ENCODE measurements at places on chromosomes 7 and 10.
A peak's percentile ranks its signal among the peaks of the same experiment; 100 is the strongest.

DNA sequence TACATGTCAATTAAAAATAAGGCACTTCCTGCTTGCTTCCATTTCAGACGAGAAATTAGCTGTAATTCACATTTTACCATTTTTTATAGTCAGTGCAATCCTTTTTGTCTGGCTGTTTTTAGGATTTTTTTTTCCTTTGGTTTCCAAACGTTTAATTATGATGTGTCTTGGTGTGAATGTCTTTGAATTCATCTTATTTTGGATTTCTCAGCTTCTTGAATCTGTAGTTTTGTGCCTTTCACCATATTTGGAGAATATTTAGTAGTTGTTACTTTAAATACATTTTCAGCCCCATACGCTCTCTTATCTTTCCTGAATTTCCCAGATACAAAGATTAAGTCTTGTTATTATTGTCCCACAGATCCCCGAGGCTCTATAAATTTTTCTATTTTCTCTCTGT, 2.4 kb upstream of the SCART1 start:
- no peaks in the 10 kb centered on the region for H3K27me3 ChIP-seq
- no peak overlapping the region for H3K4me3 ChIP-seq
- DNase-seq: no peak
- H3K36me3 ChIP-seq: no peaks in the 10 kb centered on the region
- no peaks in the 10 kb centered on the region for H3K4me1 ChIP-seq

DNA sequence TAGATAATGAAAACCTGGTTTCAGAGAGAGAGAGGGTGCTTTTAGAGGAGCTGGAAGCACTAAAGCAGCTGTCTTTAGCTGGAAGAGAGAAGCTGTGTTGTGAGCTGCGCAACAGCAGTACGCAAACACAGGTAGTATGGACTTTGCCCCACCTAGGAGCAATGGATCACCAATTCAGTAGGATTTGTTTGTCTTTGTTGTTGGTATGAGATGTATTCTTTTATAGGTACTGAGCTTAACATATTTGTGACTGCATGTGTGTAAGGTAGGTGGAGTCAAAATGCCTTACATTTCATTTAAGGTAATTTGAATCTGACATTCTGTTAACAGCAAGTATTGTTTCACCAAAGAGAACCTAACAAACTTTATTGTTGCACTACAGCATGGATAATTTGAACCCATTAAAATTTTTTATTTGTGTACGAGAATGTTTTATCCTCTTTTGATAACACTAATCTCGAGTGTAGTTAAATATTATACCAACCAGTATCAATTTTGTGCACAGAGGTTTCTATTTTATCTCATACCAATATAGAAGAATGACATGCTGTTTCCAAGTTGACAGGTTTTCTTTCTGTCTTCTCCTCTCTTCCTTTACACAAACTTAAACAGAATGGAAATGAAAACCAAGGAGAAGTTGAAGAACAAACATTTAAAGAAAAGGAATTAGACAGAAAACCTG, 92.1 kb downstream of the CYP51A1 start:
- DNase-seq: no peak
- H3K4me1 ChIP-seq: no peaks in the 10 kb centered on the region
- H3K27ac ChIP-seq: no peak overlapping the region
- H3K36me3 ChIP-seq: peaks cover 6% of the 10 kb centered on the region

GRCh38 chr10:46226900-46227558, 59.8 kb upstream of the ANTXRL start:
- no peak overlapping the region for H3K4me3 ChIP-seq
- peaks cover 26% of the 10 kb centered on the region for H3K27me3 ChIP-seq
- DNase-seq: no peak
- H3K27ac ChIP-seq: no peak overlapping the region

DNA sequence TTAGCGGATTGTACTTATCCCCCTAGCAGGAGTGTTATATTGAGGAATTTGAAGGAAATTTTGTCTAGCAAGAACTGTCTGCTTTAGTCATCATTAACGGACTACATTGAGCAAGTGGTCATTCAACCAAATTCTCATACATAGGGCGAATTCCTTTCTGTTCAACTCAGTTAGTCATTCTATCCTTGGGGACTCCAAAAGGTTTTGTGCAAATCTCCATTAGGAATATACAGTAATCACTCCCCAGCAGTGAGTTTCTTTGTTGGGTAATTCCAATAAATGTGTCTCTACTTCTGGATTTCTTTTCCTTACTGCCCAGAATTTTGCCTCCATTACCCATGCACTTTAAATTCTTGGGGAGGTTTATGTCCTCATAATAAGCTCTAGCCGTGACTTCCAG, 51.1 kb downstream of the EPDR1 start:
- H3K4me1 ChIP-seq: no peaks in the 10 kb centered on the region
- no peaks in the 10 kb centered on the region for H3K27me3 ChIP-seq
- no peaks in the 10 kb centered on the region for H3K36me3 ChIP-seq
- no peak overlapping the region for H3K4me3 ChIP-seq

GRCh38 chr7:41747961-41748360, 45.1 kb upstream of the INHBA start:
- H3K27ac ChIP-seq: no peak overlapping the region
- DNase-seq: no peak
- H3K4me1 ChIP-seq: no peaks in the 10 kb centered on the region
- H3K36me3 ChIP-seq: no peaks in the 10 kb centered on the region

DNA sequence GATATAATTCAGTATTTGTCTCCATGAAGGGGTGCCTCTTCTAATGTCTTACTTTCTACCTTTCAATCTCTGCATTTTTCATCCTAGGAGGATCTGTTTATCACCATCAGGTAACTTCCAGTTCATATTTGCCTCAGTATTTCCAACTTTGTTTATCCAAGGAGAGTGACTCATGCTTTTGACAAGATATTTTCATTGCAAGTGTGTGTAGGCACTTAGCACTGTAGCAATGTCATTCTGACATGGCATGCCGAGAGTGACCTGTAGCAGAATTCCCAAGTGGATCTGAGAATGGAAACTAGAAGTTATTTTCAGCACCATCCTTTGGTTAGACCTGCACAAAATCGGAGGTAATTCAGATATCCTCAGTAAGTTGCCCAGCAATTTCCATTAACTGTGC, 129.9 kb downstream of the INHBA start:
- no peaks in the 10 kb centered on the region for H3K27me3 ChIP-seq
- DNase-seq: peak; percentile 74
- no peaks in the 10 kb centered on the region for H3K4me1 ChIP-seq
- no peak overlapping the region for H3K27ac ChIP-seq

DNA sequence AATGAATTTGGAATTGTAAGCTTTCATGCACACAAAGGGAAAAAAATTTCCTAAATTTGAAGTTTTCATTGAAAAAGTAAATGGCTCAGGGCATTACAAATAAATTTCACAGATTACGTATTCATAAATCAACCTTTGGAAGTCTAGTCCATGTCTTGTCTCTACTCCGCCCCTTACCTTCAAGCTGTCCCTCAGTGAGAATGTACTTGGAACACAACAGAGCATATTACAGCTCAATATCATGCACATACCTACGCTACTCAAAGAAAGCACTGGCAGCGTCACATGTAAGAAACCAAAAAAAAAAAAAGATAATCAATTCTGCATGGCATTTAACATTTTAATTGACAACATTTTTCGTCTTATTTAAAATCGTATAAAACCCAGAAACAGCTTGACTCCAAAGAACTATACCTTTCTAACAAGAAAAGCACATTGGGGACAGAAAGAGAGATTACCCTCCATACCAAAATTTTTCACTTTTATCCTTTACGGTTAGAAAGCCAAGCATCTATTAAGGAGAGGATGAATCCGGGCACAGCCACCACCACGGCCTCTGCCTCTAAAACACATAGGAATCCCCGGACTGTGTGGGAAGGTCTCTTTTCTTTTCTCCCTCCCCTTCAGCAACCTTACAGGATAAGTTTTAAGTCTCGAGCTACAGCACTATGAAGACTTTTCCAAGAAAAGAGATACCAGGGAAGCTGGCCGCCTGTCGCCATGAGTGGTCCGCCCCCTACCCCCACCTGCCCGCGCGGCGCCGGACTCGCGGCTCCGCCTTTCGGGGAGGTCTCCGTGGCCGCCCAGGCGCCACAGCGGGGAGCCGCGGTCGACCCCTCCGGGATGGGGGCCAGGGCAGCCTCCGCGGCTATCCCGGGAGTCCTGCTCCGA, 1.1 kb downstream of the JMJD1C start:
- H3K4me3 ChIP-seq: peak overlapping the region; percentile 98
- DNase-seq: no peak
- no peak overlapping the region for H3K27ac ChIP-seq
- H3K36me3 ChIP-seq: peaks cover 2% of the 10 kb centered on the region

GRCh38 chr10:125141860-125142484, 18.4 kb downstream of the CTBP2 start:
- DNase-seq: no peak
- no peak overlapping the region for H3K27ac ChIP-seq
- H3K36me3 ChIP-seq: peaks cover 17% of the 10 kb centered on the region
- peaks cover 31% of the 10 kb centered on the region for H3K4me1 ChIP-seq

DNA sequence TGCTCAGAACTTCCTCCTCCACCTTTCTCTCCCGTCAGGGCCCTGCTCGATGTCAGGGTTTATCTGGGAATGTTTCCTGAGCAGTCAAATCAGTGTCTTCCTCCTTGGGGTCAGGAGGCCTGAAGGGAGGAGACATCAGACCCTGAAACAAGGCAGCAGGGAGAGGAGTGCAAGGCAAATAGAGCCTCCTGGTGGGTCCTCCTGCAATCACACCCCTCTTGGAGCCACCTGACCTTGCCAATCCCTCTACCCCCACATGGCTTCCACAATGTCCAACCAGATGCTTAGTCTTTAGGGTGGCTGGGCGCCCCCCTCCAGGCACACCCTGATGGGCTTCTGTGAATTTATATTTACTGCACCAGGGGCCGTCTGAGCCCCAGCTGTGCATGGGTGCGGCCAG, 12.2 kb downstream of the GPR26 start:
- H3K4me3 ChIP-seq: no peak overlapping the region
- no peaks in the 10 kb centered on the region for H3K27me3 ChIP-seq
- H3K27ac ChIP-seq: no peak overlapping the region
- no peaks in the 10 kb centered on the region for H3K4me1 ChIP-seq

- no peaks in the 10 kb centered on the region for H3K4me1 ChIP-seq
- H3K4me3 ChIP-seq: no peak overlapping the region
- H3K27me3 ChIP-seq: no peaks in the 10 kb centered on the region
Observed at GRCh38 chr7:157506268-157506667, 169.5 kb downstream of the DNAJB6 start.

DNA sequence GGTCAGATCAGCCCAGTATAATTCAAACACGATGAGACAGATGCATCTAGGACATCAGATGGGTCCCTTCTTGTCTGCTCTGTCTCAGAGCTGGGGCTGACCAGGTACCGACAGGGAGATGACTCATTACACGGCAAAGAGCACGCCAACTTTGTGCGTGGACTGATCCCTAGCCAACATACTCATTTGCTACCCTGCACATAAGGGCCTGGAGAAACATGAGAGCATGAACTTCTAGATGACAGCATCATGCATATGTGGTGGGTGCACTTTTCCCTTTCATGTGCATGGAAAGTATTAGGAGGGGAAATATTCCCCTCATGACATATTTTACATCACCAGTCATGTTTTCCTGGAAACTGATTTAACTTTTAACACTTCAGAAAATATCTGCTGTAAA, 35.1 kb upstream of the NPVF start:
- DNase-seq: no peak
- H3K27me3 ChIP-seq: no peaks in the 10 kb centered on the region
- H3K4me3 ChIP-seq: no peak overlapping the region
- H3K36me3 ChIP-seq: no peaks in the 10 kb centered on the region
